ENCODE measurements at places on chromosomes 6 and 20.

GRCh38 chr20:33791021-33791420, 20.1 kb upstream of the CHMP4B start:
- H3K4me3 ChIP-seq: no peak overlapping the region
- H3K27ac ChIP-seq: no peak overlapping the region
- H3K36me3 ChIP-seq: no peaks in the 10 kb centered on the region
- no peaks in the 10 kb centered on the region for H3K27me3 ChIP-seq

GRCh38 chr20:2114127-2114959, 12.7 kb downstream of the STK35 start:
- H3K4me1 ChIP-seq: peaks cover 17% of the 10 kb centered on the region
- peak; percentile 37 for DNase-seq
- H3K27ac ChIP-seq: peak overlapping the region; percentile 59

DNA sequence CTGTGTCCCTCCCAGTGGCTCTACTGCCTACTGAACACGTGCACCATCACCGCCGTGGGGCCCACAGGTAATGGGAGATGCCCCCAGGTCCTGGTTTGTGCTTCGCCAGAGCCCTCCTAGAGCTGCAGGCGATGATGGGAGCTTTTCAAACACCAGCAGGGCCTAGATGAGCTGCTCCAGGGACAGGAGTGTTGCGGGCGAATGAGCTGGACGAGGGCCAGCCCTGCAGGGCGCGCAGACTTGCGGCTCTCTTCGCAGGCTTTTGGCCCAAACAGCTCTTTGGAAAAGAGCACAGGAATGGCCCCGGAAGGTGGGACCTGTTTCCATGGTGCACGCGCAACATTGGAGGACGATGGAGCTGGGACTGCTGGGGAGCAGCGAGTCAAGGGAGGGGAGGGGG, 409.3 kb upstream of the SULF2 start:
- no peaks in the 10 kb centered on the region for H3K27me3 ChIP-seq
- no peaks in the 10 kb centered on the region for H3K4me1 ChIP-seq
- H3K4me3 ChIP-seq: no peak overlapping the region

GRCh38 chr6:35139924-35140638, 1.1 kb downstream of the TCP11 start:
- peak; percentile 89 for DNase-seq
- no peaks in the 10 kb centered on the region for H3K36me3 ChIP-seq
- no peak overlapping the region for H3K27ac ChIP-seq
- H3K4me1 ChIP-seq: no peaks in the 10 kb centered on the region
- no peak overlapping the region for H3K4me3 ChIP-seq

DNA sequence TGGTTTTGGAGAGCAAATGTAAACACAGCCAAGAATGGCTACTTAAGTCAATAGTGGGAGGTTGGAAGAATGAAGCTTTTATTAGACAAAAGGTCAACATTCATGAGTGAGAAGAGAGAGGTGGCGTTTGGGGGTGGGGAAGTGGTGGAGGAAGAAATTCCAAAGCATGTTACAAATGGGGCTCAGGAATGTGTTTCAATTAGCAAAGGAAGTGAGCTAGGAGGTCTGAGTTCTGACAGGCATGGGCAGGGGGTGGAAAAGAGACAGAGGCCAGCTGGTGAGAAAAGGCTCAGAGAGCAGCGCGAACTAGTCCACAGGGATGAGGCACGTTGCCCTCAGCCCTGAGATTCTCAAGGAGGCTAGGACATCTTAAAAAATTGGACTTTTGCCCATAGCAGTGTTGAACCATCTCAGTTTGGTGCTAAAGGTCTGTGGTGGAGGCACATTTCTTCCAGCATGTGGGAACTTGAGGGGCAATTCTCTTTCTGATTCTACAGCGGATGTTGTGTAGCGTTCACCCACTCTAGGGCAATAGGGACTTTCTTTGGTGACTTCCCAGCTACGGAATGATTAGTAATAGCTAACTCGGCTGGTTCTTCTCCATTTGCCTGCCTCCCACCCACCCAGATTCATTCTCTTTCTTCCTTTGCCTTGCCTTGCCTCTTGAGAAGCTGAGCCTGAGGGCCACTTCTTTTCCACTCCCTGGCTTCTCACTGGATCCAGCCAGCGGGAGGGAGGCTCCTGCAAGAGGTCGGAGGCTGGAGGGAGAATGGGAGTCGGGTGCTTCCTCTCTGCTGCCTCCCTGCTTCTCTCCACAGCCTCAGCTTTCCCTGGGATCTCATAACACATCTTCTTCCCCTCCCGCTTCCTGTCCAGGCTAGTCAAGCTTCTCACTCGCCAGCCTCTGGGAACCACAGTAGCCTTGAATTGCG, 45.1 kb upstream of the NEDD9 start:
- H3K27ac ChIP-seq: no peak overlapping the region
- peaks cover 29% of the 10 kb centered on the region for H3K4me1 ChIP-seq
- H3K4me3 ChIP-seq: no peak overlapping the region
- peak; percentile 86 for DNase-seq
- H3K27me3 ChIP-seq: no peaks in the 10 kb centered on the region
- H3K36me3 ChIP-seq: no peaks in the 10 kb centered on the region

DNA sequence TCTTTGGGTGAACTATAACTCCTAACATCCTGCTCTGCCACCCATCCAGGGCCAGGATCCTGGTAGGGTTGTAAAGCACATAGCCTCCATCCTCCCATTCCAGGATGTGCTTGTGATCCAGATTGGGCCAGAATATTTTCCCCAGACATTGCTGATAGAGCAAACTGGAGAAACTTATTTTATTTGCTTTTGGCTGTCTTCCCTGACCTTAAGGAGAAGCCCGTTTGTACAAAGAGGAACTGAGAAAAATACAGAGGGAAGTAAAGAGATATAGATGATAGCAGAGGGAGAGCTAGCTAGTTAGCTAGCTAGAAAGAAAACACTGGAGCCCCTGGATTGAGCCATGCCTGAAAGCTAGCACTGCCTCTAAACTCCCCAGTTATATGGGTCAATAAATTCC, 9.0 kb upstream of the HDAC2 start:
- H3K4me1 ChIP-seq: no peaks in the 10 kb centered on the region
- H3K36me3 ChIP-seq: no peaks in the 10 kb centered on the region
- no peak for DNase-seq
- H3K27ac ChIP-seq: no peak overlapping the region
- no peak overlapping the region for H3K4me3 ChIP-seq

GRCh38 chr6:124590001-124590400, 372.2 kb upstream of the RNF217 start:
- no peak for DNase-seq
- H3K4me1 ChIP-seq: no peaks in the 10 kb centered on the region
- no peak overlapping the region for H3K4me3 ChIP-seq
- H3K36me3 ChIP-seq: no peaks in the 10 kb centered on the region
- no peak overlapping the region for H3K27ac ChIP-seq
- H3K27me3 ChIP-seq: no peaks in the 10 kb centered on the region

GRCh38 chr20:22248051-22248667, 336.2 kb downstream of the FOXA2 start:
- H3K4me3 ChIP-seq: no peak overlapping the region
- H3K27me3 ChIP-seq: no peaks in the 10 kb centered on the region
- H3K4me1 ChIP-seq: no peaks in the 10 kb centered on the region

- no peaks in the 10 kb centered on the region for H3K36me3 ChIP-seq
- DNase-seq: no peak
- no peak overlapping the region for H3K4me3 ChIP-seq
- peaks cover 15% of the 10 kb centered on the region for H3K4me1 ChIP-seq
- no peaks in the 10 kb centered on the region for H3K27me3 ChIP-seq
These were observed 13.6 kb upstream of the SASH1 start for GRCh38 chr6:148328876-148329555.

GRCh38 chr6:143575440-143575839, 63.9 kb upstream of the FUCA2 start:
- H3K4me1 ChIP-seq: no peaks in the 10 kb centered on the region
- H3K36me3 ChIP-seq: no peaks in the 10 kb centered on the region
- no peak overlapping the region for H3K27ac ChIP-seq
- DNase-seq: peak; percentile 92
- no peak overlapping the region for H3K4me3 ChIP-seq
- H3K27me3 ChIP-seq: no peaks in the 10 kb centered on the region

DNA sequence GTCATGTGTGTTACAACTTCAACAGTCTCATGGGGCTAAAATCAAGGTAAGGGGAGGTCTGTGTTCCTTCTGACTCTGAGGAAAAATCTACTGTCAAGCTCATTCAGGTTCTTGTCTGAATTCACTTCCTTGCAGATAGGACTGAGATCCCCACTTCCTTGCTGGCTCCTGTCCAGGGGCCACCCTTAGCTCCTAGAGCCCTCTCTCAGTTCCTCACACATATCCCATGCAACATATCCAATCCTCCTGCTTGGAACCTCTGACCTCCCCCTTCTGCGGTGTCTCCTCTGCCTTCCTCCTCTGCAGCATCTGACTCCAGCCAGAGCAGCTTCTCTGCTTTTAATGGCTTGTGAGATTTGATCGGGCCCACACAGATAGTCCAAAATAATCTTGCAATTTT, 27.1 kb upstream of the MICB start:
- H3K27me3 ChIP-seq: no peaks in the 10 kb centered on the region
- H3K36me3 ChIP-seq: no peaks in the 10 kb centered on the region
- no peak for DNase-seq
- H3K27ac ChIP-seq: no peak overlapping the region
- no peak overlapping the region for H3K4me3 ChIP-seq

All from lung (tissue), 17 donors.